ENCODE measurements at places on chromosomes 11 and 22.

- no peak for DNase-seq
- H3K27ac ChIP-seq = no peak overlapping the region
- no peaks in the 10 kb centered on the region for H3K27me3 ChIP-seq
- no peak overlapping the region for H3K4me3 ChIP-seq
- H3K4me1 ChIP-seq = no peaks in the 10 kb centered on the region
- no peaks in the 10 kb centered on the region for H3K36me3 ChIP-seq
Observed at GRCh38 chr11:125553357-125553756, 15.9 kb upstream of the EI24 start.

- DNase-seq = no peak
- H3K27ac ChIP-seq = no peak overlapping the region
- no peaks in the 10 kb centered on the region for H3K27me3 ChIP-seq
Observed at GRCh38 chr11:113091481-113091780, 130.2 kb downstream of the NCAM1 start.

- H3K27me3 ChIP-seq = no peaks in the 10 kb centered on the region
- no peaks in the 10 kb centered on the region for H3K36me3 ChIP-seq
- H3K4me3 ChIP-seq = no peak overlapping the region
- no peak overlapping the region for H3K27ac ChIP-seq
- no peak for DNase-seq
Observed at GRCh38 chr11:9936754-9937153, 272.9 kb downstream of the SWAP70 start.

- no peak overlapping the region for H3K4me3 ChIP-seq
- no peaks in the 10 kb centered on the region for H3K27me3 ChIP-seq
- no peak overlapping the region for H3K27ac ChIP-seq
- H3K36me3 ChIP-seq = no peaks in the 10 kb centered on the region
- DNase-seq = no peak
Observed at GRCh38 chr11:225734-226453, 10.2 kb downstream of the SIRT3 start.

- no peak overlapping the region for H3K4me3 ChIP-seq
- H3K27me3 ChIP-seq = no peaks in the 10 kb centered on the region
- no peaks in the 10 kb centered on the region for H3K36me3 ChIP-seq
- no peak for DNase-seq
- H3K27ac ChIP-seq = no peak overlapping the region
- H3K4me1 ChIP-seq = no peaks in the 10 kb centered on the region
Observed at GRCh38 chr11:103661185-103661584, 375.3 kb upstream of the DDI1 start.

DNA sequence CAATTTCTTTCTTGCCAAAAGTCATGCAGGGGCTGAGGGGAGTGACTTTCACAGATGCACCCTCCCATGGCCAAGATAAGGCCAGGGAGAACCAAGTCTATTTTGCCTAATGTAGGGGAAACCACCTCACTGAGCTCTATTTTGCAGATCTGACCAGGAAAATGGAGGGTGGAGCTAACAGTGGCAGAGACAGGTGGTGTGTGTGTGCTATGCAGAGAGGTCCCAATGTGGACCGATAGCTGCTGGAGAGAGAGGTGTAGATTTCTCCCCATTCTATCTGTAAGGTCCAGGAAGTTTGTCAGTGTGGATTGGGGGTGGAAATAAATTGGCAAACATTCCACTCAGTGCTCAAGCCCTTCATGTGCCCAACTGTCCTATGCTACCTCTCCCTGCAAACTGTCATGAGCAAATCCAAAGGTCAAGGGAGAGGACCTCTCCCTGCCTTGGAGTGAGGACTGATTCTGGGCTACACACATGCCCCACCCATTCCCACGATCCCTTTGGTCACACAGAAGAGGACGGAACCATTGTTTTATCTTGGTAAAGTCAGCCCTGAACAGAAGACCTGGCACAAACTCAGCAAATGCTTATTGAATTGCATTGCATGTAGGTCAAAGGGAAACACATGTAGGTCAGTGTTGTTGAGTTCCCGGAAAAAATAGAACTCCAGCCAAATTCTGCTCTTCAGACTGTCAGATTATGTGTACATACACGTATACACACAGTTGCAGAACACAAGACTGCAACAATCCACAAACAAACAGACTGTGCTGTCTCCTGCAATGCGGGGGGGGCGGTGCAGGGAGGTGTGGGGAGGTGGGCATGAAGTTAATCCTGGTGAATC is 65.9 kb downstream of the C11orf58 start:
- H3K27ac ChIP-seq = no peak overlapping the region
- no peaks in the 10 kb centered on the region for H3K27me3 ChIP-seq
- no peak for DNase-seq
- H3K4me3 ChIP-seq = no peak overlapping the region

- H3K36me3 ChIP-seq = no peaks in the 10 kb centered on the region
- no peaks in the 10 kb centered on the region for H3K27me3 ChIP-seq
- H3K4me3 ChIP-seq = peak overlapping the region; percentile 94
- DNase-seq = no peak
Observed at GRCh38 chr11:67119585-67120391, 725 bp downstream of the KDM2A start.

DNA sequence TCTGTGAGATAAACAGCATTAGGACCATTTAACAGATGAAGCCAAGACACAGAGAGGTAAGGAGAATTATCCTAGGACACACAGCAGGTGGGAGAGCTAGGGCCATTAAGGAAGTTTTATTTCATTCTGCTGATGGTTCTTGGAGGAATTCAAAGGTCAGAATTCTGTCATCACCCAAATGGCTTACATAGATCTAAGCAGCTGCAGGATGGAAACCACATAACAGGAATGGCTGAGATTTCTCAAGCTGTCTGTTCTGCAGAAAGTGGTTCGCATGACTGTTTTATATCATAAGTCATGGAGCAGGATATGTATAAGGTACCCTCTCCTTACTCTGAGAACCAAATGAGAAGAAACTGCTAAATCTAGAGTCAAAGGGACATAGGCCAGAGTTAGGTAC is 163.2 kb upstream of the NARS2 start:
- H3K27ac ChIP-seq = no peak overlapping the region
- no peaks in the 10 kb centered on the region for H3K27me3 ChIP-seq
- H3K4me1 ChIP-seq = peaks cover 15% of the 10 kb centered on the region
- no peak overlapping the region for H3K4me3 ChIP-seq
- no peaks in the 10 kb centered on the region for H3K36me3 ChIP-seq

- H3K4me1 ChIP-seq = peaks cover 14% of the 10 kb centered on the region
- peaks cover 41% of the 10 kb centered on the region for H3K36me3 ChIP-seq
- H3K4me3 ChIP-seq = peak overlapping the region; percentile 93
- DNase-seq = no peak
Observed at GRCh38 chr11:65662247-65662798, 393 bp downstream of the RELA start.

DNA sequence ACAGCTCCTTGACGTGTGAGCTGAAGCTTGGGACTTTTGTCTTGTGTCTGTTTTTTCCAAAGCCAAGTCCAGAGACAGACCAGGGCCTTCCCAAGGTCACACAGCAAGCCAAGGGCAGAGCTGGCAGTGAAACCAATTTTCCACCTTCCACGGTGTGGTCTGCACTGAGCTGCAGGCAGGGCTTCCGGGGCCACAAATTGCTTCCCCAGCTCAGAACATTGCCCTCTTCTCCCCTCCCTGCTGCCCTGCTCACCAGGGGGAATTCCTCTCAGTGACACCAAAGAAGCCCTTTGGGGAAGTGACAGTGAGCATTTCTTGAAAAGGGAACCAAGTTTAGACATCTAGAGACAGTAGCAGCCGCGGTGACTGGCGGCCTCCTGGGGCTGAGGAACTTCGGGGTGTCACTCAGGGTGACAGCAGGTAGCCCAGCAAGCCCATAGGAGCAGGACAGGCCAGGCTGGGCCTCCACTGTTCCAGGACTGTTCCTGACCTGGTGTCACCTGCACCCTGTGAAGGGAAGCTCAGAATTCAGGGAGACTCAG is 9.2 kb downstream of the FXYD2 start:
- no peaks in the 10 kb centered on the region for H3K36me3 ChIP-seq
- H3K4me1 ChIP-seq = peaks cover 7% of the 10 kb centered on the region
- H3K27me3 ChIP-seq = no peaks in the 10 kb centered on the region

- H3K4me1 ChIP-seq = peaks cover 75% of the 10 kb centered on the region
- H3K27me3 ChIP-seq = no peaks in the 10 kb centered on the region
- peak overlapping the region; percentile 4 for H3K4me3 ChIP-seq
- peak overlapping the region; percentile 90 for H3K27ac ChIP-seq
- DNase-seq = no peak
Observed at GRCh38 chr11:114196997-114197703, 99.0 kb upstream of the NNMT start.

DNA sequence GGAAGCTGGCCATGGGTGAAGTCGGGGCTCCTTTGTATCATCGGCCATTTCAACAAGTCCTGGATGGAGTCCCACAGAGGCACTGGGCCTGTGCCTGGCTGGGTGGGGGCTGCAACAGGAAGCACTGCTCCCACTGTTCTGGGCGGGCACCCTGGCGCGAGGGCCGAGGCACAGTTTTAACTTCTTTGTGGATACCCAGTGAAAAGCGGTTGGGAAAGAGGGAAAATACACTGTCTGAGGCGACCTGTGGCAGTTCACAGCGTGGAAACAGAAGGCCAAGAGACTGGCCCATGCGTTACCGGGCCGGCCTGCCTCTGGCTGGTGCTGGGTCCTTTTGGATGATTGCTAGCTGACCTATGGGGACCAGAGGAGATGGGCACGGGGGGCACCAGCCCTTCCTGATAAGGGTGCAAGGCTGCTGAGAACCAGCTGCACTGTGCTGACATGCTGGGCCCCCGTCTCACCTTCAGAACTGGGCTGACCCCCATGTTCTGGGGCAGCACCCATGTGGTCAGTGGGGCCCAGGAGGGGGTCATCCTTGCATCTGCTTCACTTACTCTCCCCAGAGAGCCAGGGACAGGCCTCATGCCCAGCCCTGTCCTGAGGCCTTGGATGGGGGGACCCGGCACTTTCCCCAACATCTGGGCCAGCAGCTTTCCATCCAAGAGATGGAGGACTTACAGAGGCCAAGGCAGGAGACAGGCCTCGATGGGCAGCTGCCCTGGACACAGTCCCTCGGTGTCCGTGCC is 4.2 kb downstream of the OVOL1 start:
- DNase-seq = no peak
- H3K27ac ChIP-seq = no peak overlapping the region
- H3K36me3 ChIP-seq = no peaks in the 10 kb centered on the region
- peaks cover 8% of the 10 kb centered on the region for H3K4me1 ChIP-seq

- no peaks in the 10 kb centered on the region for H3K27me3 ChIP-seq
- no peak overlapping the region for H3K4me3 ChIP-seq
- H3K36me3 ChIP-seq = peaks cover 3% of the 10 kb centered on the region
- H3K4me1 ChIP-seq = peaks cover 8% of the 10 kb centered on the region
Observed at GRCh38 chr11:65043881-65044501, 3.0 kb downstream of the SAC3D1 start.

DNA sequence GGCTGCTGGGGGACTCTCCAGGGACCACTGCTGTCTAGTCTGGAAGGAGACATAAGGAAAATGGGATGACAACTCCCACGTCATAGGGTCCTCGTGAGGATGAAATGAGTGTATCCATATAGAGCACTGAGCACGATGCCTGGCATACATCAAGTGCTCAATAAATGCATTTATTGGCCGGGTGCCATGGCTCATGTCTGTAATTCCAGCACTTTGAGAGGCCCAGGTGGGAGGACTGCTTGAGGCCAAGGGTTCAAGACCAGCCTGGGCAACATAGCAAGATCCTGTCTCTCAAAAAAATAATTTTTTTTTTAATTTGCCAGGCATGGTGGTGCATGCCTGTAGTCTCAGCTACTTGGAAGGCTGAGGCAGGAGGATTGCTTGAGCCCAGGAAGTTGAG is 12.2 kb upstream of the TPST2 start:
- no peaks in the 10 kb centered on the region for H3K36me3 ChIP-seq
- no peak for DNase-seq
- H3K4me3 ChIP-seq = no peak overlapping the region

- DNase-seq = no peak
- H3K27ac ChIP-seq = no peak overlapping the region
- H3K4me1 ChIP-seq = no peaks in the 10 kb centered on the region
- H3K27me3 ChIP-seq = no peaks in the 10 kb centered on the region
Observed at GRCh38 chr11:93464927-93465540, 78.2 kb downstream of the SMCO4 start.

DNA sequence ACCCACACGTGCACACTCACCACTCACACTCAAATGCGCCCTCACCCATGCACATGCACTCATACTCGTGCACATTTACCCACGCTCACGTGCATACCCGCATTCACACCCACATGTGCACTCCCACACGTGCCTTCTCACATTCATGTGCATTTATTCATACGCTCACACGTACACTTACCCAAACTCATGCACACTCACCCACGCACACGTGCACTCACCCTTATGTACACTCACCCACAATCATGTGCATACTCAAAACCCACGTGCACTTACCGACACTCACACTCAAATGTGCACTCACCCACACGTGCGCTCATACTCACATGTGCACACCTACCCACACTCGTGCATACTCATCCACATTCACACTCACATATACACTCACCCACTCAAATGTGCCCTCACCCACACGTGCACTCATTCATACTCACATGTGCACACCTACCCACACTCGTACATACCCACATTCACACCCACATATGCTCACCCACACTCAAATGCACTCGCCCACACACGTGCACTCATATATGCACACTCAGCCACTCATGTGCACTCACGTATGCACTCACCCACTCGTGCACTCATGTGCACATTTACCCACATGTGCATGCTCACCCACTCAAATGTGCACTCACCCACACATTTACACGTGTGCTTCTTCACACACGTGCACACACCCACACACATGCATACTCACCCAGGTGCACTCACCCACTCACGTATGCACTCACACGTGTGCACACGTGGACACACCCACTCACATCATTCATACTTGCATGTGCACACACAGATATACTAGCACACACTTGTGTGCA is 84.4 kb downstream of the TRMU start:
- no peaks in the 10 kb centered on the region for H3K4me1 ChIP-seq
- H3K27ac ChIP-seq = no peak overlapping the region
- H3K4me3 ChIP-seq = no peak overlapping the region

- no peaks in the 10 kb centered on the region for H3K27me3 ChIP-seq
- H3K4me3 ChIP-seq = no peak overlapping the region
- DNase-seq = no peak
- H3K36me3 ChIP-seq = no peaks in the 10 kb centered on the region
- H3K27ac ChIP-seq = no peak overlapping the region
- H3K4me1 ChIP-seq = no peaks in the 10 kb centered on the region
Observed at GRCh38 chr22:49241174-49241851, 586.4 kb downstream of the BRD1 start.

- no peaks in the 10 kb centered on the region for H3K27me3 ChIP-seq
- no peak overlapping the region for H3K4me3 ChIP-seq
- peaks cover 64% of the 10 kb centered on the region for H3K4me1 ChIP-seq
- no peaks in the 10 kb centered on the region for H3K36me3 ChIP-seq
- no peak for DNase-seq
Observed at GRCh38 chr11:65388731-65389130, 2.3 kb downstream of the FRMD8 start.

GRCh38 chr11:81388326-81388725 is 1345.3 kb downstream of the FAM181B start:
- DNase-seq = no peak
- no peaks in the 10 kb centered on the region for H3K27me3 ChIP-seq
- no peak overlapping the region for H3K27ac ChIP-seq

DNA sequence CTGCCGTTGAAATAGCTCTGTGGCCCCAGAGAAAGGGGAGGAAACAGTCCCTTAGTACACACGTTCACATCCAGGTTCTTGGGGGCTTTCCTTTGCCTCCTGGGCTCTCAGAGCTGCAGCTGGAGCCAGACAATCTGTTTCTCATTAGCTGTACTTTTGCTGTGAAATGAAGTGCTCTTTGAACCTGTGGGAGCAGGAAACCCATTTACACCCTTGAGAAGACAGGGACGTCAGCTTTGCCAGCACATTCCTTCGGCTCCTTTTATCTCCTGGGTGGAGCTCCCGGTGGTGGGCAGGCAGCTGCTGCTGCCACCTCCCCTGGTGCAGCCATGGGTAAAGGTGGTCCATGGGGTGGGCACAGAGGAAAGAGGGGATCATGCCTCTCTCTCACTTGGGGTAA is 80.6 kb upstream of the TIMP3 start:
- no peak for DNase-seq
- no peak overlapping the region for H3K27ac ChIP-seq
- no peaks in the 10 kb centered on the region for H3K27me3 ChIP-seq
- no peaks in the 10 kb centered on the region for H3K36me3 ChIP-seq
- H3K4me3 ChIP-seq = no peak overlapping the region
